ENCODE measurements at places on chromosomes 12 and 14.

- DNase-seq, result no peak
Observed at GRCh38 chr14:77119851-77120250, 21.7 kb downstream of the ZDHHC22 start.

- DNase-seq, result no peak
Observed at GRCh38 chr14:92963301-92964123, 40.6 kb downstream of the CHGA start.

- DNase-seq, result no peak
Observed at GRCh38 chr12:119258149-119258548, 76.4 kb upstream of the CCDC60 start.

GRCh38 chr12:94872971-94873733, 130.3 kb downstream of the NDUFA12 start:
- DNase-seq, result no peak

- DNase-seq, result no peak
Observed at GRCh38 chr14:21860172-21860571, 186.6 kb upstream of the OR4E1 start.

DNA sequence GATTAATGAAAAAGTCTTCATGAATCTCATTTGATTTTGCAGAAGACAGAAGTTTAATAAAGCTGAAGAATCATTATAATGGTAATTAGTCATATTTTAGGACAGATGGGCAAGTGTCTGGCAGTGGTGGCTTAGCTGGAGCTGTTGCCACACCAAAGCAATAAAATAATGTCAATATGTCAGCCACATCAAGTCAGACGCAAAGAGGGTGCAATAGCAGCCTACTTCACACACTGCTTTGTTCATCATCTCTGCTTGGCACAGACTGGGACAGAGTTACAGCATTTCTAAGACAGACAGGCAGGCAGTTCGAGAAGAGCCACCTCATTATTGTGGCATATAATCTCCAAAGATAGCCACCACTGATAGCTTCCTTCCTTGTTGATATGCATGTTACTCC, 16.9 kb upstream of the KRR1 start:
- DNase-seq, result no peak

- DNase-seq, result no peak
Observed at GRCh38 chr12:92540782-92541423, 161.9 kb upstream of the PLEKHG7 start.

GRCh38 chr12:5102261-5102789, 58.6 kb downstream of the KCNA5 start:
- DNase-seq, result no peak

GRCh38 chr12:71011261-71011660, 90.7 kb upstream of the PTPRR start:
- DNase-seq, result no peak

- no peak for DNase-seq
Observed at GRCh38 chr14:98101323-98101722, 1170.7 kb downstream of the BCL11B start.

GRCh38 chr12:80472911-80473500, 29.0 kb downstream of the PTPRQ start:
- peak; percentile 4 for DNase-seq

DNA sequence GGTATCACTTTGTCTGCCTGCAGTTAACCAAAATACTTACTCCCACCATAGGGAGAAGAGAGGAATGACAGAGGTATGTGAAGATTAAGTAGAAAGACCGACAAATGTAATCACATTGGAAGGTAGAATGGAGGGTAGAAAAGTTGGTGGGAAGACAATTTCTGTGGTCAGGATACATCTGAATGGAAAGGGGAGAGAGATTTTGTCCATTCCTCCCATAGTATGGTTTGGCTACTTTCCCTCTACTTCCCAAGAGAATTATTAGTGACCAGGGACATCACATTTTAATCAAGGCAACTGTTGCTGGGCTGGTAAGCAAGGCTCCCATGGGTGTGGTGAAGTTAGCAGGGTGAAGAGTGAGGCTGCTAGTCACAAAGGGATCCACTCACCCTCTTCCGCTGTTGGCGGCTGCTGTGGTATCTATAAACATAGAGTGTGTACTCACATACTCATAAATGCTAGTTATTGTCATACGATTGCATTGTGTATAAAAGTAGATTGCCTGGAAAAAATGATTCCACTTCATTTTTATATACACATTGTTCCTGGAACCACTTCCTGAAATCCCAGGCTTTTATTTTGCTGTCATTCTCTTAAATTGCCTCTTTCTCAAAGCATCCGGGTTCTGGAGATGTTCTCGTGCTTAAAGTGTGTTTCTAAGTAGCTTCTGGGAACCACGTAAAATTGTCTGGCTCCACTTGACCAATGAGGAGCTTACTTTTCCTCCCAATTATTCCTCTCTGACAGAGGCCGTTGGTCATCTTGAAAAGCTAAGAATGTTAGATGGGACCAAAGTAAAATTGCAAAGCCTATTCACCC, 413.1 kb downstream of the ZFP36L1 start:
- no peak for DNase-seq

DNA sequence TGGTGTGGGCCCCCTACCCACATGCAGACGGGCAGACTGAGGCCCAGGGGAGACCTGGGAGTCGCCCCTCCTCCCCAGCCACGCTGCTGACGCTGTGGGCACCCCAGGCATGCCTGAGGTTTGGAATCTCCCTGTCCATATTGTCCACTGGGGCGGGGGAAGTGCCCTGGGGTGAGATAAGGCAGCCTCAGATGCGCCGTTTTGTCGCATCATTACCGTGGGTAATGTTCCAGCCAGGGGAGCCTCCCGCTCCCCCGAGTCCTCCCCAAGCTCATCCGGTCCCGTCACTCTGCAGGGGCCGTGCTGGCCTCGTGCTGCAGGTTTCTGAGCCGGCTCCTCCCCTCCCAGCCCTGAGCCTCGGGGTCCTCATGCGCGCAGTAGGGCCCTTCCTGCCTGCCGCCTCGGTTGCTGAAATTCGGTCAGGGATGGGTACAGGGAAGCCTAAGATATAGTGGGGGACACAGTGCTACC, 11.4 kb downstream of the INF2 start:
- no peak for DNase-seq

DNA sequence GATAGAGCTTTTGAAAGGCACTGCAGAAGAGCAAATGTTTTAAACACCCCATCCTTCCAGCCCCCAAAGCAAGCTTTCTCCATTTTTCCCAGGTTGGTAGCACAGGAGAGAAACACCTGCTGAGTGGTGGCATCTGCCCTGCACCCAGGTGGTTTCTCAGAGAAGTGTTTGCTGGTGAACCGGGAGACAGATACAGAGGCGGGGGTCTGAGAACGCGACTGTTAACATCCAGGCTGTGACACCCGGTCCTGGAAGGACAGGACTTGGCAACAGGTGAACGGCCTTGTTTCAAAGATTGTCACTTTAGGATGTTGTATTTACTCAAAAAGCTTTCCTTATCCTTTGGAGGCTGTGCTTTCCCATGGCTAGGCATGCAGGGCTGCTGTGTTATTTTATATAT, 18.5 kb downstream of the MMAB start:
- no peak for DNase-seq

DNA sequence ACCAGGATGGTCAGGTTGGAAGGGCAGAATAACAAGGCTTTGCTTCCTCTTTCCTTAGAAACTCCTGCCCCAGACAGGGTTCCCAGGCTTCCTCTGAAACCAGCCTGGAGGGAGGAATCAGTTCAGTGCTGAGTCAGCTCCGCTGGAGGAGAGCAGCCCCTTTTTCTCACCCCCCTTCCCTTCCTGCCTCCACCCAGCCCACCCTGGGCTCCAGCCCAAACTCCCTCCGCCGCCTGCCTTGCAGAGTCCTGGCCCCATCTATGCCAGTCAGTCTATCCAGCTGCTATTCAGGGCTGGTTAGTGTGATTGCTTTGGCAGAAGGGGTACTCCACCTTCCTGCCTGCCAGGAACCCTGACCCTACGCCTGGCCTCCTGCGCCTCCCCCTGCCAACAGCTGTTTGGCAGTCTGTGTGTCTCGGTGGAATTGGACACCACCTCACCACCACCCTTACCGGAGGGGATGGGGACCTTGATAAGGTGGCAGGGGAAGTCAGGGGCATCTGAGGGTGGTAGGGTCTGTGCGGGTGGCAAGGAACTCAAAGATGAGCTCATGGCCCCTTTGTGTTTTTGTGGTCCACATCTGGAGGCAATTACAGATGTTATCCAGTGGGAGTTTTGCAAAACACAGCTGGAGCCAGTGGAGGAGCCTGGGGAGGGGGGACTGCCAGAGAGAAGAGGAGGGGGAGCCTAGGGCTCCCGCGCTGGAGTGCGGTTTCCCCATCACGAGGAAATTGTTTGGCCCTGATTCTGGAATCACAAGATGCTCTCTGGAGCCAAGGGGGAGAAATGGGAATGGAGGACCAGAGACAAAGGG, 12.2 kb downstream of the MMP14 start:
- no peak for DNase-seq

DNA sequence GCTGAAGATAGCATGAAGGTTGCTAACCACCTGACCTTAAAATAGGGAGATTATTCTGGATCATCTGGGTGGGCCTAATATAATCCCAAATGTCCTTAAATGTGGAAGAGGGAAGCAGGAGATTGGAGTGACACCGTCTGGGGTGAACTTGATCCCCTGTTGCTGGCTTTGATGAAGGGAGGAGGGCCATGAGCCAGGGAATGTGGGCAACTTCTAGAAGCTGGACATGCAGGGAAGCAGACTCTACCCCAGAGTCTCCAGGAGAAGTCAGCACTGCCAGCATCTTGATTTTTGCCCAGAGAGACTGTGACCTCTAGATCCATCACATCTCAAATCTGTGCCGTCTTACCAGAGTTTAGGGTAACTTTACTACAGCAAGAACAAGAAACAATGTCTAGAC, 9.2 kb upstream of the KRT5 start:
- DNase-seq, result no peak

- no peak for DNase-seq
Observed at GRCh38 chr12:59867689-59868088, 271.9 kb downstream of the SLC16A7 start.

GRCh38 chr14:76936483-76936882, 92.0 kb downstream of the IRF2BPL start:
- DNase-seq, result no peak

DNA sequence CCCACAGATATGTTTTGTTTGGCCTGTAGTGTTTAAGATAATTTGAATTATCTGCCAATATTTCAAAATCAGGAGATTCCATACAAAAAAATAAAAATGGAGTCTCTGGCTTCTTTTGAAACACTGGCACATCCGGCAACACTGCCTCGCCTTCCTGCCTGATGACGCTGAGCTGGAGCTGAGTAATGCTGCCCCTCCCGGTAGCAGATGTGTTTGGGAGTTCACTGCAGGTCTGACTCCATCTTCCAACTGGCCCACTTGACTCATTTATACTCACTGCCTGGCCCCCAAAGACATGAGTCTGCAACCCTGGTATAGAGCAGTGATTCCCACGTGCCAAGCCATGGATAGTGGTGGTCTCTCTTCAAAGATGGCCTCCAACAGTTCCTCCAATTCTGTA, 7.4 kb downstream of the CIT start:
- DNase-seq, result peak; percentile 18

GRCh38 chr14:95125915-95126314, 31.4 kb downstream of the DICER1 start:
- no peak for DNase-seq

DNA sequence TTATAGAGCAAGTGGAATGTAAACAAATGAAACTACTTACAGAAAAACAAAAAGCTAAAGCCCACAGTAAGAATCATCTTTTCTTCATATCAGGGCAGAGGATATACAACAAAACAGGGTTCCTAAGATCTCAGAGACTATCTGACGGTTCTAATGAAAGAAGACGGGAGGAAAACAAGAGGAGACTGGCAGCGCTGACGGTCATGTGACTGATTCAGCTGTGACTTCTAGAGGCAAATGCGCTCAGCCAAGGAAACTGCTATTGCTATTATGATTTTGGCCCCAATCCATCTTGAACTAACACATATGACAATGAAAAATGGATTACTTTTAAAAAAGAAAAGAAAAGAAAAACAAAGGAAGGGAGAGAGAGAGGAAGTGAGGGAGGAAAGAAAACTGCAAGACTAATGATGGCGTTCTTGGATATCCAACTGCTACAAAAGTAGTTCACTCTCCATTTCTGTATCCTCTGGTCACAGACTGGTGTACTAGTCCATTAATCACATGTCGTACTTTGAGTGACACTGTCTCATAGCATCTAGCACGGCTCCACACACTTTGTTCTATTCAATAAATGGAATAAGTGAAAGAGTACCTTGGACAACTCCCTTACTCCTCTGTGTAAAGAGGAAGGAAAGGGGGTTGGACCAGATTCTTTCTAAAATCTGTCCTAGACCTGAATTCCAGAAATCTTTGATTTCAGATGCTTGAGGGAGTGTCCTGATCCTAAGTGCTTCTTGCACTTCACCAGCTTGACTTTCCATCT, 119.3 kb downstream of the DAD1 start:
- DNase-seq, result no peak

- DNase-seq, result no peak
Observed at GRCh38 chr14:103836976-103837725, 10.2 kb downstream of the PPP1R13B start.

DNA sequence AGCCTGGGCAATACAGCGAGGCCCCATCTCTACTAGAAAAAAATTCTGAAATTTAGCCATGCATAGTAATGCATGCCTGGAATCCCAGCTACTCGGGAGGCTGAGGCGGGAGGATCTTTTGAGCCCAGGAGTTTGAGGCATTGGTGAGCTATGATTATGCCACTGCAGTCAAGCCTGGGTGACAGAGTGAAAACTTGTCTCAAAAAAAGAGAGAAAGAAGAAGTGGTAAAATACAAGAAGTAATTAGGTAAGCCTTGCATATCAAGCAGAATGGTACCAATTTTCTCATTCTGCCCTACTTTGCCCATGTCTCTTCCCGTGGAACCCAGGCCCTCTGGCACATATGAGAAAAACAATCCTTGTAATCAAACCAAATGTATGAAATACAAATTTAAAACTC, 70.7 kb downstream of the SUSD6 start:
- no peak for DNase-seq

DNA sequence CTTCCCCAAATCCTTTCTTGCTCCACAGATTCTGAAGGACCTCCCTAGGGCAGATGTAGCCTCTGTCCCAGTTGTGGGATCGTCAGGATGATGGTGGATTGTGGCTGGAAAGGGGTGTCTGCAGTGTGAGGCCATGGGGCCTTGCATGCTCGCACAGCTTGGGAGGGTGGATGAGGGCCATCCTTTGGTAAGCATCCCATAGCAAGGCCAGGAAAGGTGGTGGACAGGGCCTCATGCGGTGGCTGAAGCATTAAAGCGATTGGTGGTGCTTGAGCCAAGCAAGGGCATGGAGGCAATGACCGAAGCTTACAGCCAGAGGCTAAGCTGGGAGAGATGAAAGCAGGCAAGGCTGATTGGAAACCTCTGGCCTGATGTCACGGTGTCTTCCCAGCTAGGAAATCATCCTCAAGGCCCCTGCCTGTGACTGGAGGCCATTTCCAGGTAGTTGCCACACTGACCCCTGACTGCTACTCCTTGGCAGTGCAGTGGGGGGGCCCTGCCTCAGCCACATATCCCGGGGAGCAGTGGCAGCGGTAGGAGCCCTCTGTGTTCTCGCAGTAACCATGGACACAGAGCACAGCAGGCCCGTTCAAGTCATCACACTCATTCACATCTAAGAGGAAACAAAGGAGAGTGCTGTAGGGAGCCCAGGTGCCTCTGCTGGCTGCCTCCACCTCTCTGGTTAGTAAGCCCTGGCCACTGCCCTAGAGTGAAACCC, 7.0 kb downstream of the ISCA2 start:
- DNase-seq, result no peak

All from kidney epithelial cell (primary cell).